ENCODE measurements at places on chromosomes 3 and 15. TPM values are rescaled to one million over a fixed set of nuclear protein-coding genes. Genes with fewer than 3 reads are reported as not detected.

Gene UBL7
- 30.7 TPM for total RNA-seq

Gene IQCF5
- not detected for total RNA-seq

Gene INKA1
- total RNA-seq: 12.1 TPM

Gene GRAMD1C
- 6.8 TPM for total RNA-seq

Gene P4HTM
- total RNA-seq: 35.0 TPM

Gene AGBL1
- total RNA-seq: not detected

Gene COMMD4
- 80.1 TPM for total RNA-seq

Gene MUC20
- total RNA-seq: 0.60 TPM

Gene VGLL3
- total RNA-seq: 10.9 TPM

Gene CKMT1A
- total RNA-seq: 0.16 TPM

Gene ARHGAP31
- 3.3 TPM for total RNA-seq

Gene TRAT1
- total RNA-seq: not detected

Gene CDHR4
- total RNA-seq: 0.43 TPM

Gene LMCD1
- total RNA-seq: 2.9 TPM

Gene SGO1
- total RNA-seq: 0.17 TPM

Gene BLOC1S6
- 55.5 TPM for total RNA-seq

Gene CBLB
- 19.5 TPM for total RNA-seq

Gene ETV5
- total RNA-seq: 5.4 TPM

Gene MYL3
- 0.09 TPM for total RNA-seq

Gene LYSMD2
- total RNA-seq: 2.5 TPM

Gene SMARCC1
- total RNA-seq: 24.6 TPM

Gene SLC22A13
- 0.09 TPM for total RNA-seq

Gene CRTC3
- 10.4 TPM for total RNA-seq

Gene CD96
- total RNA-seq: under 0.01 TPM

Gene ATP13A4
- total RNA-seq: 1.3 TPM

Gene VWA5B2
- not detected for total RNA-seq

Gene GNB4
- total RNA-seq: 42.7 TPM

Gene DNAH12
- total RNA-seq: under 0.01 TPM

Gene OR5K2
- total RNA-seq: not detected

Gene B3GALNT1
- total RNA-seq: 8.3 TPM

Gene ARHGEF26
- total RNA-seq: 0.09 TPM

Gene SLC2A2
- total RNA-seq: not detected

Gene SKOR1
- 0.16 TPM for total RNA-seq

Gene ZNF502
- total RNA-seq: 4.6 TPM

Gene THPO
- 0.16 TPM for total RNA-seq

Gene DZIP1L
- total RNA-seq: 22.2 TPM

Gene CACNA2D2
- 0.16 TPM for total RNA-seq

Gene RARB
- total RNA-seq: 11.7 TPM

Gene TERC
- 290 TPM for total RNA-seq

Gene CPB1
- not detected for total RNA-seq

Gene PTX3
- 89.6 TPM for total RNA-seq

Gene ZNF860
- 0.32 TPM for total RNA-seq

Gene RCCD1
- total RNA-seq: 5.8 TPM

Gene FAN1
- 15.4 TPM for total RNA-seq

Gene UBAP1L
- 0.95 TPM for total RNA-seq

Gene KPNA1
- 18.9 TPM for total RNA-seq

Gene FAM240A
- total RNA-seq: not detected
